Right ventricle myocardium superior (tissue), 1 donor: ENCODE measurements at places on chromosomes 5 and 9.

DNA sequence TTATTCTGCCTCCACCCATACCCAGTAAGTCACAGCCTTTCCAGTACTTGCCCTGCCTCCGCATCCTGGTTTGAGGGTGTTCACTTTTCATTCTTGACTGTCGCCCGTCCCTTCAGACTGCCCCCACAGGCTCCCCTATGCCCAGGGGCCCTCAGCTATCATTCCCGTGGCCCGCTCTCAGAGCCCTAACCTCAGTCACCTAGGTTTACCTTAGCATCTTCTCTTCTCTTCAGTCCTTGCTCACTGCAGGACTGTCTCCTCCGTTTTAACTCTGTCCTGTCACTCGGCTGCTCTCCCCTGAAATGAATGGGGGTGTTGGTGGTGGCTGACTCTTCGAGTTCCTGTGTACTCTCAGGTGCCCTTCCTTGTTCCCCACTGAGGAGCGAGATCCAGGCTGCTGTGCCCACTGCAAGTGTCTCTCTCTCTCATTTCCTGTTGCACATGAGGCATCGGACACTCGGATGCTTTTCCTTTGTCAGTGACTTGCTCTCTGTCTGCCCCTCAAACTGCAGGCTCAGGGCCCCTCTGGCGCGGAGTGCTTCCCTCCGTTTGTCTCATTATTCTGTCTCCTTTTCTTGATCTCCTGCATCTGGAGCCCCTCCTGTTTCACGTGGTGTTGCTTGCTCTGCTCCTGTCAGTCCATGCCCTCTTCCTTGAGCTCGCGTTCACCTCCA lies 89.8 kb downstream of the CACNA1B start:
- no peak for DNase-seq

DNA sequence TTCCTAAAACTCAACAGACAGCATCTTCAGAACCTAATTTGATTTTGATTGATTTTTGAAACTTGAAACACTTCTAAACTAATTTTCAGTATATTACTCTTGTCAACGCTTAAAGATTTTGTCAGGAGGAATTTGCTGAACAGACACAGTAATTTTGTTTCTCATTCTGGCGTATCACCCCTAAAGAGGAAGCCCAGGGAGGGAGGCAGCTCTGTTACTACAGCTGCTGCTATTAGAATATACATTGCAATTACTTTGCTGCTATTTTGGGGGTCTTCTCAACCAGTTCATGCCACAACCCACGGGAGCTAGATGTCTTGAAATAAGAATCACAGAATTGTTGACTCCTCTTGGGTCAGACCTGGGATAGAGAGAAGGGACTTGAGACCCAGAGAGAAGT lies 122.6 kb downstream of the TLR4 start:
- DNase-seq, result no peak

GRCh38 chr9:9556865-9557803 lies 1055.7 kb downstream of the PTPRD start:
- DNase-seq, result no peak

DNA sequence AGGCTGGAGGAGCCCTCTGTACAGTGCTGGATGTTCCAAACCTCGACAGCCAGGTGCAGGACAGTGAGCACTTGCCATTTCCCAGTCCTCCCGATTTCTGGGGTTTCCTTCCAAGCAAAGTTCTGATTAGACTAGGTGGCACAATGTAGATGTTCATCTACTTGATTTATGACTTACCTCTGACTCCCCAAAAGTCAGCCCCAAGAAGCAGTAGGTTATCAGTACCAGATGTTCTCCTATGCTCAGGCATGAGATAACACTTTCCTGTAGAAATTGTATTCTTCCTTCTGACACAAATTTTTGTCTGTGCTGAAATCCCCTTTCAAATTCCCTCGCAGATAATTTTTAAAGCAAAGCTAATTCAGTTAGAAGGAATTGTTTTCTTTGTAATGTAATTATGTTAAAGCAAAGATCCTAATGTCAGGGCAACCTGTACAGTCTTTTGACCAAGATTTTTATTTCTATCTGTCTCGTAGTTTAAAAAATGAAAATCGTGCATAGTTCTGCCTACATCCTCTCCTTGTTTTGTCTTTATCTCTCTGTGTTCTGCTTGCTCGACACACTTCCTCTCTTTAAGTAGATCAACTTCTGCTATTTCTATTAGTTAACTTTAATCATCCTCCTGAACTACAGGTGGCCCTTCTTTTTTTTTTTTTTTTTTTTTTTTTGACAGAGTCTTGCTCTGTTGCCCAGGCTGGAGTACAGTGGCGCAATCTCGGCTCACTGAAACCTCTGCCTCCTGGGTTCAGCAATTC lies 102.4 kb upstream of the PJA2 start:
- DNase-seq, result no peak

DNA sequence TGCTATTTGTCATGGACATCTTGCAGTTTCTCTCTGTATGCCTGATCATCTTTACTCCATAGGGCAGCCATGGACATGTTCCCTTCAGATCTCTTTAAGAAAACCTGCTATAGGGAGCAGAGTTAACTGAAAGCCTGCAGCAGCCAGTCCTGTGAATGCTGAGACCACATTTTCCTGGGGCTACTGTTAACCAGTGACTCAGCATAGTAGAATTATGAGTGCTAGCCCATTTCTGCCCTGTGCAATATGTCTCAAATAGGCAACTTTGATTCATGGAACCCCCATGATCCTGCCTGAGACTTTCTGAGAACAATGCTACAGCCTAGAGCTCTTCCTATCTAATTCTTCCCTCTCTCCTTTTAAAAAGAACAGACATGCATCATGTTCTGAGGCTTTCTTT lies 624.2 kb downstream of the CHSY3 start:
- no peak for DNase-seq

DNA sequence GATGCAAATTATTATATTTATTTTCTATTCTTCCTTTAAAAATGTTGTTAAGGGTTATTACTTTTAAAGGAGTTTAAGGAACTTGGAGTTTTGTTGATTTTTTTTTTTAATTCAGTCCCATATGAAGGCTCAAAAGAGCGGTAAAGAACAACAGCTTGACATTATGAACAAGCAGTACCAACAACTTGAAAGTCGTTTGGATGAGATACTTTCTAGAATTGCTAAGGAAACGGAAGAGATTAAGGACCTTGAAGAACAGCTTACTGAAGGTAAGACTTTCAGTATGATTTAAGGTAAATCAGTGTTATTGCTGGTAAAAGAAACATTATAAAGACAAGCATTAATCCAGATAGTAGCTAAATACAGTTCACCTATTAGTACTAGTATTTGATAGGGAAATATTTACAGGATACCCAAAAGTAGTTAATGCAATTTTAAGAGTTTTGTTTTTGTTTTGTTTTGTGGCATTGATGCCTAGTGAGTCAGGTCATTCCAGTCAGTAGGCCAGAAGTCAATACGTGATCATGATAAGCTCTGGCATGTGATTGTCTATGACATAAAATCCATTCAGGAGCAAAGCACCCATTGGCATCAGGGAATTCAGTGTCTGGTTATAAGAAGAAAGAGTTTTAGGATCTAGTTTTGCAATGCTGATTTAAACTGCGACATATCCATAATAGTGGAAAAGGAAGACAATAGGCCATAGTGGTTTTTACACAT lies 49.2 kb downstream of the CNTRL start:
- DNase-seq, result no peak

DNA sequence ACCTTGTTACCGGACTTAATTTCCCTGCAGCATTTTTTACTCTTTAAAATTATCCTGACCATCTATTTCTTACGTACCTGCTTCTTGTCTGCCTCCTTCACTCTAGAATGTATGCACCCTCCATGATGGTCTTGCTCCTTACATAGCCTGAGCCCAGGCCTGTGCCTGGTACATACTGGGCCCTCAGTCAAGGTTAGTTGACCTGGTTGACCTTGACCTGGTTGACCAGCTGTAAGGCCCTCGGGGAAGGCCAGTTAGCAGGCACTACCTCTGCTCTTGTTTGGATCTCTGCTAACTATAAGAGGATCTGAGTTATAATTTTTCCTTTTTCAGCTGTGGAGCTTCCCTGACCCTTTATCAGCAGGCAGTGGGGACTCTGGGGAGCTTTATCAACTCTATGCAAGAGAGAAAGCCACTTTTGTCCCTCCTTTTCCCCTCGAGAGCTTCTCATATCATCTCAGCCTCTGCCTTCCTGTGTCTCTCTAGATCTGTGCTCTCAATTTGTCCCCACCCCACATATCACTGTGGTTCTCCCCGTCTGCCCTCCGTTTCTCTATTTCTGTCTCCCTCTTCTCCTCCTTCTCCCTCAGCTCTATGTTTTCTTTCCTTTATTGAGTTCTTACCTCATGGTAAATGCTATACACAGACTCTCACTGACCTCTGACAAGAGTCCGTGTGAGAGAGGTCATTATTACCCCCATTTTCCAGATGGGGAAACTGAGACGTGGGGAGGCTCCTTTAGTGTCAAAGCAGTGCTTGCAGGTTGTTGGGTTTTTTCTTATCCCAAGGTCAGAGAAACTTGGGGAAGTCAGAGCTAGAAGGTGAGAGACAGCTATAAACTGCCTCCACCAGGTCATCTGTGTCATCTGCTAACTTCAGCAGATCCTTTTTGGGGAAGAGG lies 28.6 kb downstream of the SPRY4 start:
- DNase-seq, result no peak

- DNase-seq, result no peak
These were observed 205.5 kb downstream of the SLIT3 start for GRCh38 chr5:169095410-169095960.

GRCh38 chr9:592733-593132 lies 248.8 kb upstream of the DMRT1 start:
- DNase-seq, result no peak

DNA sequence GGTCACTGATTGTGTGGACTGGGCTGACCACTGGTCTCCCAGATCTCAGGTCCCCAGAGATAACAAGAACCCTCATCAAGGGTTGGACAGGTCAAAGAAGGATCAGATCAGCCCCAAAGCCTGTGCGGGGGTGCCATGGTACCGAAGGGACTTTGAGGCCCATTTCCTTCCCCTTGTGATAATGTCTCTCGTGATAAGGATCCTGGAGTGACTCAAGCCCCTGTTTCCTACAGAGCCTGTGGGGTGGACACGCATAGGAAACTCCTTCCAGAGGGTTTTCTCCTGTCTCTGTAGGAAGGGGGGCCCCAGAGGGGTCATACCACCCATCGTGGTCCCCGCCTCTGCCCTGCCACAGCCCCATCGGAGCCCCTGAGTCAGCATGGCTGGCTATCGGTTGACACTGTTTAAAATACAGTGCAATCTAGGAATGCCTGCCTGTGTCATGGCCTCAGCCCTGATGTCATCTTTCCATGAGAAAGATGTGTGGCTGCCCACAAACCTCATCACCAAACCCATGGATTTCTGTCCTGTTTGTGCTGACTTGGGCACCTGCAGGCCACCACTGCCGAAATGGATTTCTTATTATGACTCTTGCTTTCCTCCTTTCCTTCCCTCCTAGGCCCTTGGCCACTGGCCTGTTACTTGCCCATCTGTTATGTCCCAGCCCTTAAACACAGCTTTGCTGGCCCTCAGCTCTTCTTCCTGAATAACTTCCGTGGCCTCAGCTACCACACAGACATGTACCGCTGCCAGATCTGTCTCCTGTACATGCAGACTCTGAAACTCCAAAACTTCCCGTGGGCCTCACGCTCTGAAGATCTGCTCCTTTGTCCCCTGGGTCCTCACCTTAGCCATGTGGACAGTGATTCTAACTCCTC lies 2.9 kb upstream of the CSF2 start:
- DNase-seq, result no peak

DNA sequence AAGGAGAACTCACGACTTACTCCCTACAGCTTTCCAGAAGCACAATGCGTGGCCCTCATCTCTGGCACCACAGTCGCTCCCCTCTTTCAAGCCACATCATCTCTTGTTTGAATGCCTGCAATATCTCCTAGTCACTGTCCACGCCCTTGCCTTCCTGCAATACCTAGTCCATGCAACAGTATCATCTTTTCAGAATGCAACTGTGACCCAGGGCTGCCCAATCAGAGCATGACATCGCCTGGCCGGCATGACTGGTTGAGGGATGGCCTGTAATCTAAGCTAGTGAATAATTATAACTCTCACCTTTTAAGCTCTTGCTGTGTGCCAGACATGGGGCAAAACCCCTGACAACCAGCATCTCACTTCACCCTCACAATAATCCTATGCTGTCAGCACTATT lies 52.5 kb upstream of the CPEB4 start:
- no peak for DNase-seq

DNA sequence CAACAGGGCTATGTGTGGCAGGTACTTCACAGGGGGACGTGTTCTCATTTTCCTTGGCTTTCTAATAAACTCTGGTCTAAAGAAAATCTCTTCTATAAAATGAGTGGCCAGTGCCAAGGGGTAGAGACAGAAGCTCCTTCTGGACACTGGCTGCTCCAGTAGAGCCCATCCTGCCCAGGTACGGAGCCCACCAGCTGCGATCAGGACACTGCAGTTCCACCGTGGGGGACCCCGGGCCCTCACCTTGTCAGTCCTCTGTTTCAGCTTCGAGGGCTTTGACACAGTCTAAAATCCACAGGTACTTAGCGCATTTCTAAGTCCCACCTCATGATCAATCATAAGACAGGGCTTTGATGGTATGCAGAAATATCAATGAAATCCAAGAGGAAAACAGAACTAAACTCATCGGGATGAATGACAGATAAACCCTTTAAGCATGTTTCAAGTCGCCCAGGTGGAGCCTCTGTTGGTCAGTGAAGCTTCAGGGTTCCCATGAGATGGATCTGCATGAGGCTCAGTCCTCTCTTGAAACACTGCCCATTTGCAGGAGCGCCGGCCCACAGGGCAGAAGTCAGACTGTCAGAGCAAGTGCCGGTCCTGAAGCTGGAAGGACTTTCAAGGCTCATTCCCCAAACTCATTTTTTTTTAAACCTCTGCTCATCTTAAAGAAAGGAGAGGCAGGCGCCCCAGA lies 20.3 kb upstream of the TERT start:
- DNase-seq, result no peak

DNA sequence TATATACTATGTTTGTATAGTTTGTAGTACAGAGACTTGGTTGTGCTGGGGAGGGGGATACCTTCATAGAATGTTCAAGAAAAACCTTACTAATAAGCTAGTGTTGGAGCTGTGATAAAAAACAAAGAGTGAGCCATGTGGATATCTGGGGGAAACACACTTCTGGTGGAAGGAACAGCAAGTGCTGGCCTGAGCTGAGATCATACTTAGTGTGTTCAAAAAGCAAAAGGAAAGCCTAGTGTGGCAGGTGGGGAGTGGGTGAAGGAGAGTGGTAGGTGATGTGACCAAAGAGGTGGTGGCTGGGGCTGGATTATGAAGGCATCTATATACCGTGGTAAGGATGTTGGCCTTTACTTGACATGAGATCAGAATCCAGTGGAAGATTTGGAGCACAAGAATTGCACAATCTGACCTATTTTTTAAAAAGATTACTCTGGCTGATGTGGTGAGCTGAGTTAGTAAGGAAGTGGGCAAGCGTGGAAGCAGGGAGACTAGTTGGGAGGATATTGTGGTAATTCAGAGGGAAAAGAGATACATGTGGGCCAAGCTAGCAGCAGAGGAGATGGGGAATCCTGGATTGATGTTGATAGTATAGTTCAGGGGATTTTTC lies 26.6 kb downstream of the PALM2AKAP2 start:
- DNase-seq, result no peak
